Testis (tissue), 5 donors: ENCODE measurements at places on chromosomes 3 and 15.
A peak's percentile ranks its signal among the peaks of the same experiment; 100 is the strongest.

DNA sequence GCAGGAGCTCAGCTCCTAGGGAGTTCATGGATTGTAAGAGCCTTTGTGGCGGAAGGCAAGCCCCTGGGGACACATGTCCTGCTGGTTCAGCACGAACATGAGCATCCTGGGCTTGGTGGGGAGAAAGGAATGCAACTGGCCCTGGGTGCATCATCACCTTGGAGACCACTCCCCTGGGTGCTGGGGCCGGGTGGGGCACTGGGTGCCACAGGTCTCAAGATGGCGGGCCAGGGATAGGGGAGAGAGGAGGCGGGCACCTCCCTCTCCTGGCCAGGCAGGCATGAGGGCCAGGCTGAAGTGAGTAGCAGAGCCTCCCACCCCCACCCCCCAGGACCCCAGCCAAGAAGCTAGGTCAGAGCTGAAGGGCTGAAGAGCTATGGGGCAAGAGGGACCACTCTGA lies 768 bp downstream of the PCBP4 start:
- no peak for DNase-seq

- DNase-seq, result no peak
Measured at GRCh38 chr3:53478921-53479664, 15.3 kb upstream of the CACNA1D start.

- DNase-seq, result no peak
Measured at GRCh38 chr3:194654443-194654842, 17.5 kb downstream of the LSG1 start.

DNA sequence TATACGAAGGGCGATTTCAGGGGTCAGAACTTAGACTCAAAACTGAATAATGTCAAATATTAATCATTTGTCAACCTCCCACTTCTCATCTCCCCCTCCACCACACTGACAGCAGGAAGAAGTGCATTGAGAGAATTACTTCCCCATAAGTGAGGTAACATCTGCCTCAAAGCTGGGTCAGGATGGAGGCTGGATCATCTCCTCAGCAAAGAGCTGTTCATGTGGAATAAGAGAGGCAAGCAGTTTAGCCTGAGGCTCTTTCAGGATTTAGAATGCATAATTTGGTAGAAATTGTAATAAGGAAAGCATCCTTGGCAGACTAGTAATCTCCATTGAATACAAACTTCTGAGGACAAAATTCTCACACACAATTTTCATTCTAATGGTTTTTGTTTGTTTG lies 512.1 kb downstream of the ROBO1 start:
- no peak for DNase-seq

DNA sequence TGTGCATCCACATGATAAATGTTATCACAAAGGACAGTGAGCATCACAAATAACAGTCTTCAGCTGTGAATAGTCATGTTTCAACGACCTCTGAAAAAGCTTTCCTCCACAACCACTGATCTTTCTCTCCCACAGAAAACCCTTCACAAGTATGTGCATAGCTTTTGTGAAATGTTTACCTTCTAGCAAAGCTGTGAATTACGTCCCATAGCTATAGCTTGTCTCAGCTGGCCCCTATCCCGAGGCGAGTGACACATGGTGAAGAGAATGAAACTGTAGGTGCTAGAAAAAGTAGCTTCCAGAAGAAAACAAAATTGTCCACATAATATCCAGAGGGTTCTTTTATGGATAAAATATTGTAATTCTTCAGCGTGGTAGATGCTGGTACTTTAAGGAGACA lies 182.0 kb downstream of the FGF12 start:
- no peak for DNase-seq

DNA sequence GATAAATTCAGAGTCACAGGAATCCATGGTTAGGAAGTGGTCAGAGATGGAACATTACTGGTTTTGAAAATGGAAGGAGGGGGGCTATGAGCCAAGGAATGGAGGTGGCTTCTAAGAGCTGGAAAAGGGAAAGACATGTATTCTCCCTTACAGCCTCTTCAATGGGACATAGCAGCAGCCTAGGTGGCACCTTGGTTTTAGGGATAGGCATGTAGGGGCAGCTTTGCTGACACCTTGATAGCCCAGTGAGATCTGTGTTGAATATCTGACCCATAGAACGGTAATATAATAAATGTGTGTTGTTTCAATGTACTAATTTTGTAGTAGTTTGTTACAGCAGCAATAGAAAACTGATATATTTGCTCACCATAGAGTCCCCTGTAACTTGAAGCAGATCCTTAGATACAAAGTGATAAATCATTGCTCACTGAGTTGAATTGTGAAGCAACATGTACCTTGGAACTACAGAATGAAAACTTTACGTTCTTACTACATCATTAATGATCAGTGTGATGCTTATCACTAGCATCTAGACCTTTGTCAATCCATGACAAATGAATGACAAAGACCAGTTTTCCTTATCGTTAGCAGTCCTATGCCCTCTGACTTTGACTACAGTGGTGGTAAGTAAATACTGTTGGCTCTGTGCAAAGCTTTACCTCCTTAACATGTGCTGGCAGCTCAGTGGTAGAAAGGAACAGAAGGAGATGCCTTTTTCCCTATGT lies 53.8 kb downstream of the TMEM45A start:
- no peak for DNase-seq

DNA sequence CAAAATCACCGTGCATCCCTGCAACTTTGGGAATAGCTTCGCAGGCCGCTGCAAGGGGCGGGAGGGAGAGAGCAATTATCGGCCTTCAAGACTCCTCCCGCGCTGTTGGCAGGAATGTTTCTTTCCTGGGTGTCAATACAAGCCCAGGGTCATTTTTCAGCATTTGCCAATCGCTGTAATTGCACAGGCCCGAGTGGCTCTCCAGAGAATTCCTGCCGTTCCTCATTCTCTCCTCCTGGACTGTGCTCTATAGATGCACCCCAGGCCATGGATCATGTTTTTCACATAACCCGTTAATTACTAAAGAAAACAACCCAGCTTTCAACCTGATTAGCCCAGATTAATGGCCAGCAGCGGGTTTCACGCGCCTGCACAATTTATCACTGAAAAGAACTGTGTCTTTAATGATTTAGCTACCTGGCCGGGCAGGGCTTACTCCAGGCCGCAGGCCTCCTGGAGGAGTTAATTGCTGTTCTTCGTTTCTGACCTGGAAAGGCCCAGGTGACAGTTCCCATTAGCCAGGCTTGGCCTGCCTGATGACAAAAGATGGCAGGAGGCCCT lies 144.3 kb downstream of the OPA1 start:
- DNase-seq, result no peak

DNA sequence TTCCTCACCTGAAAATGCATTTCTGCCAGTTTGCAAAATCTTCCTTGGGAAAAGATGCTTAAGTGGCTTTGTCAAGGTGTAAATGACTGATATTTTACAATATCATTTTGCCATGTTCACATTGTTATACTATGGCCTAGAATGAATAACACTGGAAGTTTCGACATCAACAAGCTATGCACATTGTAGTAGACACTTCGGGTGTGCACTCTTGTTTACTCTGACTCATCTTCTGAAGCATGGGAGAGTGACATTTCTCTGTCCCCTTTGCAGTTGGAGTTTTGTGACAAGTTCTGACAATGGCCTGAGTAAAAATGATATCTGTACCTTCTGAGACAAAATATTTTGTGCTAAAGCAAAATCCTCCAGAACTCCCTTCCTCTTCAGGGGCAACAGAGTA lies 567.0 kb upstream of the RGMA start:
- no peak for DNase-seq

DNA sequence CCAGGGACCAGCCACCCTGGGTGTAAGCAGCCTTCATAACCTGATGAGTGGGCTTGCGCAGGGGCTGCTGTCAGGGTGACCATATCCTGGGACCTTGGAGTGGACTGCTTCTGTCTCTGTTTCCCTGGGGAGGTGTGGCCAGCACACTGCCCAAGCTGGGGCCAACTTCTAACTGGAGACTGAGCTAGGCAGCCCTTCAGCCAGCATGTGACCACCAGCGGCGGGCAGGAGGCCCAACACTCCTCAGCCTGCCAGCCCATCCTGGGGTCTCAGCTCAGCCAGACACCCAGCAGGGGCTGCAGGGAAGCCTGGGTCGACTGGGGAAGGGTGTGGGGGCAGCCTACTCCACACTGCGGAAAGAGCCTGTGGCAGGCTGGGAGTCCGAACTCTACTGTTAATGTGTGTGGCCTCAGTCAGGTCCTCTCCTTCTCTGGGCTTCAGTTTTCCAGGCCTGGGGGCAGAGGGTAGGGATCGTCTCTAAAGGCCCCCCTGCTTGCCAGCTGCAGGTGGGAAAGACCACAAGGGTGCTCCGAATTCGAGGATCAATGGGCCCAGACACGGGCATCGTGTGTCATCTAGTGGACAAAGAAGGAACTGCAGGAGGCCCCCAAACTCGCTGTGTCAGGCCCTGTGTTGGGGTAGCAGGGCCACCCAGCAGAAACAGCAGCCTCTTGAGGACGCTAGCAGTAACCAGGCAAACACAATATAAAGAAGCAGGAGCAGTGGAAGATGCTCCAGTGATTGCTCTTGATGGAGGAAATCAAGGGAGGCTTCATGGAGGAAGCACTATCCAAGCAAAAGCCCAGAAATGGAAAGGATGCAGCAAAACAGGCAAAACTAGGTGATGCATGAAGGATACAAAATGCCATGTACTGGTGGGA lies 2.0 kb upstream of the SEMA3G start:
- no peak for DNase-seq

GRCh38 chr3:30258426-30259392 lies 347.7 kb upstream of the TGFBR2 start:
- no peak for DNase-seq

DNA sequence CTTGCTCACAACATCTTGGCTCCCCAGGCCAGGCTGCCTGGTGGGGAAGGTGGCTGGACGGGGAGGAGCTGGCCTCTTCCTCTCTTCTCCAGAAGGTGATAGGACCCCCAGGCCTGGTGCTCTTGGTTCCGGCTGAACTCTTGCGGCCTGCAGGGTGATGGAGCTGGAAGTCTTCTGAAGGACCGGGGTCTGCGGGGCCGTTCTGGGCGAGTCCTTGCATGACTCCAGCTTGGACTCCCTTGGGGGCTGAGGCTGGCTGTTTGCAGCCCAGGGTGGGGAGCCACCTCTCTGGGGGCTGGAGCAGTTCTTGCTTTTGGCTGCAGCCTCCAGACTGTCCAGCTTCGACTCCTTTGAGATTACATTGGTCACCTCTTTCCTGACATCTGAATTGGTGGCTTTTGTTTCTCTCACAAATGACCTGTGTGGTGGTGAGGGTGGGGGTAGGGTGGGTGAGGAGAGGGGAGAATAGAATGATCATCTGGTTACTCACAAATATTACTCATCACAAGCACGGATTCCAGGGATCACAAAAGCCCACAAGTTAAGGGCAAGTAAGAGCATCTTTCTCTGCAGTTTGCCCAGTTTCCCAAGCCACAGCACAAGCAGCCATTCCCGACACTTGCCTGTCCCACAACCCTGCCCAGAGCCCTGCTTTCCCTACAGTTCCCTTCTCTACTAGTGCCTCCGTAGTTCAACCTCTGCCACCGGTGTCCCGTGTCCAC lies 149.1 kb upstream of the HACD2 start:
- no peak for DNase-seq

- DNase-seq, result no peak
Measured at GRCh38 chr3:12454076-12454815, 30.0 kb upstream of the TSEN2 start.

GRCh38 chr15:70528270-70528706 lies 235.1 kb downstream of the UACA start:
- DNase-seq, result no peak

- no peak for DNase-seq
Measured at GRCh38 chr15:95520511-95520910, 810.0 kb upstream of the NR2F2 start.

- DNase-seq, result no peak
Measured at GRCh38 chr3:177746337-177746933, 549.2 kb upstream of the TBL1XR1 start.

DNA sequence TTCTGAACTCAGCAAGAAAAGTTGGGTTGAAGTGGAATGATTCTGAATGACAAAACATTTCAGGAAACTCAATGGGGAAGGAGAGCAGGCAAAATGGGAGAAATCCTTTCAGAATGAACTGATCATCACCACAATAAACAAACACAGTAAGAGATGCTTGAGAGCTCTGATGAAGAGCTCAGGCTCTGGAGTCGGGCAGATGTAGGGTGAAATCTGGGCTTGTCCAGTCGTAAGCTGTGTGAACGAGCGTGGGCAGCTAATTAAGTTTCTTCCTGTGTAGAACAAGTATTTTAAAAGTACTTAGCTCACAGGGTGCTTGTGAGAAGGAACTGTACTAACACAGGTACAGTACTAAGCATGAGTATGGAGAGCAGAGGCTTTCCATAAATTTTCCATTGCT lies 406.2 kb downstream of the FOXP1 start:
- DNase-seq, result no peak

- no peak for DNase-seq
Measured at GRCh38 chr15:37140531-37141058, 40.2 kb upstream of the MEIS2 start.

DNA sequence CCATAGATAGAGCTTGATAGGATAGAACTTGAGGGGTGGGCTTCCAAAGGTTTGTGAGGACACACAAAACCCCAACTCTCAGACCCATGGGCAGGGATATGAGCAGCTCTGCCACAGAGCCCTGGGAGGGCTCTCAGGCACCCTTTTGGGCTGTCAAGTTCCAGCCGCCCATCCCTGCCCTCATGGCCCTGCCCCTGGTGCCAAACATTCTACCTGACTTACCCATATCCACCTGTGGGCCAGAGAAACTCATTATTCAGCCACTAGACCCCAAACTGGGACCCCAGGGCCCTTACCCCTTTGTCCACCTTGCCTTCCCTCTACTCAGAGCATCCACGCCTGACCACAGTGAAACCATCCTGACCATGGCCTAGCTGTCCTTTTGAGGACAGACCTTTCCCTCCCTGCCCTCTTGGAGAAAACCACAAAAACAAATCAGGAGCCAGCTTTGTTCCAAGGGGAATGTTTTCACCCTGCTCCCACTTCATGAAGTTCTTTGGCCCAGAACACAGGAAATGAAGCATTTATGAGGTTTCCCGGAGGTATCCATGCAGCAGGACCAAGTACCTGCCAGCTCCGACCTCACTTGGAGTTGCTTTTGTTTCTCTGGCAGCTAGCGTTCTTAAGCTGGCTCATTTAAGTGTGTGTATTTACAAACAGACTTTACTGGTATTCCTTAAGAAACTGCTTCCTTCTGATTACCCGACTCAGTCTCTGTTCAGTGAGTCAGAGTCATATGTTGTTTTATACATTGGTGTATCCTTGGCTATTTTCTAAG lies 34.2 kb upstream of the GALNT15 start:
- peak; percentile 18 for DNase-seq
